AG04449 (cell line): ENCODE measurements at places on chromosomes 16 and 17.

- no peak for DNase-seq
Observed at GRCh38 chr17:2049333-2050299, 5.3 kb upstream of the HIC1 start.

GRCh38 chr17:31530391-31530985, 139.0 kb downstream of the RAB11FIP4 start:
- DNase-seq: no peak

DNA sequence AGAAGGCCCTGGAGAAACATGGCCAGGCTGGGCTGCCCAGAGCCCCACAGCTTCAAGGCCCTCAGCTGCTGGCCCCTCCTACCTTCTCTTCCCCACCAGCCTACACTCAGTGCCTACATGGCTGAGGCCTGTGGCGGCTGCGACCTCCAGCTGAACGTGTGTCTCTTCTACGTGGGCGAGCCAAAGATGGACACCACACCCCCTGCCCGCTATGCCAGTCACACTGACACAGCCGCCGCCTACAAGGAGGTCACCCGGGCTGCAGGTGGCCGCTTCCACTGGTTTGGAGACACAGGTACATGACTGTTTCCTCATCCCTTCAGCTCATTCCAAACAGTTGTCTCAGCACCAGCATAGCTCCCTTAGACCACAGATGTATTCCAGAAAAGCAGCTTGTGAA, 29.5 kb upstream of the SDR42E2 start:
- no peak for DNase-seq

- no peak for DNase-seq
Observed at GRCh38 chr17:17056156-17056539, 13.9 kb downstream of the MPRIP start.

GRCh38 chr16:15665107-15665506, 15.1 kb downstream of the NDE1 start:
- no peak for DNase-seq

- DNase-seq: no peak
Observed at GRCh38 chr17:55351226-55351625, 70.4 kb downstream of the MMD start.

DNA sequence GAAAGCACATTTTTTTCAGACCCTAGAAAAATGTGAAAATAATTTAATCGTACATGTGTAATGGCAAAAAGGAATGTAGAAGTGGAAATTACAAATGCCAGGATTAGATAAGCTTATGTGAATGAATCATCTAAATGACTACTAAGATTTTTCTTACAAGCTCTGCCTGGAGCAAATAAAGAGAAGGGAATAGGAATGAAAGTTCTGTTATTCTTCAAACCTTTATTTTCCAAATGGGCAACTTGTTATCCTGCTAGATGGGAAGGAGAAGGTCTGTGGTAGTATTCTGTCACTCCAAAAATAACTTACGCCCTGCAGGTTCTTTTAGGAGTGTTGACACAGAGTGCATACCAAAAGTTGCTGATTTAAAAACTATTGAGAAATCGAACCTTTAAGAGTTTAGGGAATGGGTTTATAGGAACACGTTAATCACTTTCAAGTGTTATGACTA, 9.7 kb downstream of the CTCF start:
- DNase-seq: no peak
